ENCODE measurements at places on chromosomes 6 and 20.

GRCh38 chr6:139378882-139379341 is 4.5 kb upstream of the CITED2 start:
- no peak overlapping the region for H3K27ac ChIP-seq
- no peaks in the 10 kb centered on the region for H3K36me3 ChIP-seq
- no peak overlapping the region for H3K4me3 ChIP-seq
- no peaks in the 10 kb centered on the region for H3K27me3 ChIP-seq
- no peak for DNase-seq

DNA sequence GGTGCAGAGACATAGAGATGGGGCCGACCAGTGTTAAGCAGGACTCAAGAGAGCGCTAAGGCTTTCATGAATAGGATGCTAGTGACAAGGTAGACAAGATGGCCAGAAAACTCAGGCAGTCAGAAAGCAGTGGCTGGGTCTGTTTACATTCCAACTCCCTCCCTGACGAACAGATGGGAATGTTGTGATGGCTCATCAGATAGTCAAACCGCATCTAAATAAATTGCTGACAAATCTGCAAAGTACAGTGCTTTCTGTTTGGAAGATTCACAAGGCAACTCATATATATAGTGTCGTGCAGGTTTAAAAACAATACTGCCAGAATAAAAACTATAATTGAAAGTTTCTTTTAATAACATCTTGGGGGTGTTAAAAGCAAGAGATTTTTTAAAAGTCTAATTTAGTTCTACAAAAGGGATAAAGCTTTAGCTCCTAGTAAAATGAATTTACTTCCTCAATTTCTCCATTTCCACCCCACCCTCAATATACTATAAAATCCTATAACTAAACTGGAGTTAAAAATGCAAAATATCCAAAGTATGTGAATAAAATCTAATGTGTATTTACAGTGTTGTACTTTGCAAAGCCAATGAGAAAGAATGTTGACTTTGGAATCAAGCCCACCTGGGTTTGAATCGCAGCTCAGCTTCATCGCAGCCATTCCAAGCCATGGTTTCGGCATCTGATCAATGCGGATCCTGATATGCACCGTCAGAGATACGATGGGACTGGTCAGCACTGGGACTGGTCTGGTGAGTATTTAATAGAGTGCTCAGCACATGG is 247.3 kb upstream of the PDE10A start:
- no peaks in the 10 kb centered on the region for H3K36me3 ChIP-seq
- H3K27ac ChIP-seq: no peak overlapping the region
- no peaks in the 10 kb centered on the region for H3K4me1 ChIP-seq

DNA sequence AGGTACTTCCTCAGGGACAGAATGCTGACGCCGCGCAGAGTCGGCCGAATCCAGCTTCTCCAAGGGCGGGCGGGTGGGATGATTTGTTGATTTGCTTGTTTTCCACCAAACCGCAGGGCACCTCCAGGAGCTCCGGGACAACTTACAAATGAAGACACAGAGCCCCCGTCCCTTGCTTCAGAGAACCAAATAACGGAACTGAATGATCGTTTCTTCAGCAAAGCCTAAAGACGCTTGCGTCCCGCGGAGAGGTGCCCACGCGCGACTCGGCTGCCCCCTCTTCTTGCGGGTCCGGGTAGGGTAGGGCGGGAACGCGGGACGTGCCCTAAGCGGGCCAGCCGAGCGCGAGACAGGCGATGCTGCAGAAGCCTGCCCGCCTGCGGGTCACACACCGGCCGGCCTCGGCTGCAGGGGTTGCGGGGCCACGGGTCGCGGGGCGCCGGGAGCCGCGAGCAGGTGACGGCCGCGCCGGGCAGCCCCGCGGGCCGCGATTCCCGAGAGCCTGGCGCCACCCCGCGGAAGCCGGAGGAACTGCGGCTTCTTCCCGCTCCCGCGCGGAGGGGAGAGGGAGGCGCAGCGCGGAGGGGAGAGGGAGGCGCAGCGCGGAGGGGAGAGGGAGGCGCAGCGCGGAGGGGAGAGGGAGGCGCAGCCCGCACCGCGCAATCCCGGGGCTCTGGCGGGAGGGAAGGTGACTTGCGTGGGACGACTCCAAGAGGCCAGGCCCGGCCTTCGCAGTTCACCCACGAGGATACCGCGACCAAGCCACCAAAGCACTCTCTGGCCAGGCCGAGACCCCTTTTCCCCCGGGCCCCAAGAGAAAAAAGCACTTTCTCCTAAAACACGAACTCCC is 7.7 kb upstream of the FOXF2 start:
- no peaks in the 10 kb centered on the region for H3K4me1 ChIP-seq
- no peak overlapping the region for H3K27ac ChIP-seq
- DNase-seq: peak; percentile 92
- peaks cover 100% of the 10 kb centered on the region for H3K27me3 ChIP-seq
- H3K36me3 ChIP-seq: no peaks in the 10 kb centered on the region
- no peak overlapping the region for H3K4me3 ChIP-seq

DNA sequence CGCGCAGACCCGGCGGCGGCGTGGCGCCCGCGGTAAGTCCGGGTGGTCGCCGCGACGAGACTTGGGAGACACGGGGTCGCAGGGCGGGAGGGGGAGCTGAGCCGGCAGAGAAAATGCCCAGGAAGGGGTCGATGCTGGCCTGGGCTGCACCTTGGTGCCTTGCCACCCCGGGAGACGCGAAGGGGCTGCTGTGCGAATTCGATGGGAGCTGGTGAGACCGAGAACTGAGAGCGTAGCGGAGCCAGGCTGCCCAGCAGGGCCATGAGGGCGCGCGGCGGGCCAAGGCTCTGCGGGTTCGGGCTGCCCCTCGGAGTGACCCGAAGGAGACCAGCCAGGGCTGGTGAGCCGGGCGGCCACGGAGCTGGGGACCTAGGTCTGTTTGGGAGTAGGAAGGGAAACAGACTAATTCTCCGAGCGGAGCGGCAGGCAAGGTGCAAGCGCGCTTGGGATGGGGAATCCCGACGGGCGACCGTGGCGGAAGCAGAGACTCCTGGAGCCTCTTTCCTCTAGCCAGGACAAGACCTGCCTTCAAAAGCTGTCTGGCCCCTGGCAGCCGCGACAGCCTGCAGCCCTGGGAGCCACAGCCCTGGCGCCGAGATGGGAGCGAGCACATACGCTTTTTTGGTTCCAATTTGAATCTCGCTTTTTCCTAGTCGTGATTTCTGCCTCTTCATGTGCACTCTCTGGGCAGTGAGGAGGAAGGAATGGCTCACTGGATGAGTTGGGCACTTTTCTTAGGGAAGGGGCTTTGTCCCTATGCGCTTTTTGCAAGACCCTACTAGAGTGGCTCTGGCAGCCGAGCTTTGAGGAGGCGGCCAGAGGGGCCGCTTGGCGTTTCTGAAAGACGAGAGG is 691 bp downstream of the SYNDIG1 start:
- H3K4me1 ChIP-seq: peaks cover 2% of the 10 kb centered on the region
- H3K4me3 ChIP-seq: peak overlapping the region; percentile 88
- peak; percentile 79 for DNase-seq
- no peaks in the 10 kb centered on the region for H3K36me3 ChIP-seq

DNA sequence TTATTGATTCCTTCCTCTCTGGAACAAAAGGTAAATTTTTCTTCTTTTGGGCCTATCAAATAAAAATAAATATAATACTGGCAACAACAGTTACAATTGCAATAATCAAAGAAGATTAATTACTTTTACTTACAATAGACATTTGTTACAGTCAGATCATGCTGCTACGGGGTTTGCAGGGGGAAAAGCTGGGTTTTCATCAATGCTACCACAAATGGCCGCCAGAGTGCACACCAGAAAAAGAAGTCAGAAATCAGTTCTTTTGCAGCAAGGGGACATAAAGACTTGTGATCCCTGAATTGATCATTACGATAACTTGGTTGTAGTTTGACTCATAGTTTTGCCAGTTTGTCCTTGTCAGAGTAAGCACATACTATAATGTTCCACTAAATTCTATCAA is 714.5 kb upstream of the EYS start:
- H3K36me3 ChIP-seq: no peaks in the 10 kb centered on the region
- H3K27me3 ChIP-seq: no peaks in the 10 kb centered on the region
- H3K4me3 ChIP-seq: no peak overlapping the region
- no peak overlapping the region for H3K27ac ChIP-seq
- DNase-seq: peak; percentile 66

GRCh38 chr6:5150551-5151075 is 65.5 kb downstream of the PPP1R3G start:
- H3K36me3 ChIP-seq: no peaks in the 10 kb centered on the region
- H3K4me1 ChIP-seq: no peaks in the 10 kb centered on the region
- H3K27ac ChIP-seq: no peak overlapping the region
- no peak overlapping the region for H3K4me3 ChIP-seq
